ENCODE measurements at places on chromosomes 6 and 20. TPM values are rescaled to one million over a fixed set of nuclear protein-coding genes. Genes with fewer than 3 reads are reported as not detected.
A peak's percentile ranks its signal among the peaks of the same experiment; 100 is the strongest.

PAK5 gene
- not detected for total RNA-seq

GRCh38 chr6:165274611-165275010 is 34.8 kb downstream of the C6orf118 start:
- no peak overlapping the region for H3K4me3 ChIP-seq
- H3K27me3 ChIP-seq: no peaks in the 10 kb centered on the region
- DNase-seq: no peak
- H3K27ac ChIP-seq: no peak overlapping the region

- DNase-seq: no peak
- H3K27me3 ChIP-seq: no peaks in the 10 kb centered on the region
- no peak overlapping the region for H3K27ac ChIP-seq
- H3K4me1 ChIP-seq: no peaks in the 10 kb centered on the region
Measured at GRCh38 chr6:7888587-7889357, 21.8 kb downstream of the TXNDC5 start.

DNA sequence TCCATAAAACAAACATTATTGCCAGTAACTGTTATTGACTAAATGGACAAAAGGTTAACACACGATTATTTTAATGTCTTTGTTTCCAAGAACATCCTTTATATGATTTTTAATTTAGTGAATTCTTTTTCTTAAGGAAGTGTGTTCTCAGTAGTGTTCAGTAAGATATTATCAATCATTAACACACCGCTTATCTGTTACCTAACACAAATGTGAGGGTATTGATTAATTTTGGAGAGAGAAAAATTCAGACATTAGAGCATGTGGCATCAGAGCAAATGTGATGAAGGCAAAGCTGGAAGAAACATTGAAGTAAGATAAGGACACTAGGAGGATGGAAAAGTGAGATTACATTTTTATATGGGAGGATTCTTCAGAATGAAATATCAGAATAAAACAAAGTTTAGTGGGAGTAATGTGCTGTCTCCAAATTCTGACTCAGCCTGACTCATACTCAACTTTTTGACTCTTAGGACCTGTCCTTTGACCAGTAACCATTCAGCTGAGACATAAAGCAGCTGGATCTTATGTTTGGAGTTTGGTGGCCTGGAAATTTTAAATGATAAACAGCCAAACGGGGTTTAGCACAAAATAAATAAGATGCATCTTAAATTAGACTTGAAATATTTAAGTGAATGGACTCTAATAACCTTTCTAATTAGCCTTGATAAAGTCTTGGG is 348.6 kb downstream of the CD109 start:
- no peaks in the 10 kb centered on the region for H3K36me3 ChIP-seq
- DNase-seq: no peak
- no peaks in the 10 kb centered on the region for H3K27me3 ChIP-seq

GRCh38 chr20:43563429-43563828 is 4.6 kb downstream of the SGK2 start:
- H3K27me3 ChIP-seq: no peaks in the 10 kb centered on the region
- DNase-seq: no peak
- no peaks in the 10 kb centered on the region for H3K4me1 ChIP-seq

OR2H2 gene
- not detected for total RNA-seq

SASH1 gene
- 0.05 TPM for total RNA-seq

RTEL1 gene
- total RNA-seq: 37.4 TPM

GRCh38 chr6:157853902-157854502 is 31.0 kb downstream of the SNX9 start:
- H3K27ac ChIP-seq: no peak overlapping the region
- H3K4me3 ChIP-seq: no peak overlapping the region
- no peak for DNase-seq
- peaks cover 59% of the 10 kb centered on the region for H3K4me1 ChIP-seq

- no peaks in the 10 kb centered on the region for H3K36me3 ChIP-seq
- DNase-seq: no peak
- no peak overlapping the region for H3K4me3 ChIP-seq
- peaks cover 10% of the 10 kb centered on the region for H3K27me3 ChIP-seq
Measured at GRCh38 chr6:169974663-169975062, 223.2 kb downstream of the ERMARD start.

HDGFL1 gene
- total RNA-seq: not detected

DNA sequence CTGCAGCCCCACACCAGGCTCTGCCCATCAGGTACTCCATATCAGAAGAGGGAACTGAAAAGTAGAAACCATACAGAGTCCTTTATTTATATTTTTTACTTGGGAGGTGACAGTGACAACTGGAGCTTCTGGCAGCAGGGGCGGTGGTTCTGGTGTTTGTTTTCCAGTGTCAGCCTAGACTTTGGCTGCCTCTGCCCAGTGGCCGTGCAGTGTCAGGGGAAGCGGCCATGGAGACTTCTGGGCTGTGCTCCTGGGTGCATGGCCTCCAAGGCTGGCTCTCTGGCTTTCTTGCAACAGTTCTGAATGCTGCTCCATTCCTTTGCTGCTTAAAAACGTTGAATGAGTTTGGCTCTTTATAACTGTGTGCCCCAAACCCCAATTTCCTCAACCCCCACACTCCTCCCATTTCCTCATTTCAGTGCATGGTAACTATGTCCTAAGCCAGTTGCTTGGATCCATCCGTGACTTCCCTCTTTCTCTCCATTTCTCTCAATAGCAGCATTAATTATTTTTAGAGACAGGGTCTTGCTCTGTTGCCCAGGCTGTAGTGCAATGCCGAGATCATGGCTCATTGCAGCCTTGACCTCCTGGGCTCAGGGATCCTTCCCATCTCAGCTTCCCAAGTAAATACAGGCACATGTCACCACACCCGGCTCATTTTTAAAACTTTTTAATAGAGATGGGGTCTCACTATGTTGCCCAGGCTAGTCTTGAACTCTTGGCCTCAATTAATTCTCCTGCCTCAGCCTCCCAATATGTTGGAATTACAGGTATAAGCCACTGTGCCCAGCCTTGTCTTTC is 141.1 kb upstream of the SGK1 start:
- H3K27me3 ChIP-seq: no peaks in the 10 kb centered on the region
- H3K4me1 ChIP-seq: peaks cover 5% of the 10 kb centered on the region
- no peaks in the 10 kb centered on the region for H3K36me3 ChIP-seq

DNA sequence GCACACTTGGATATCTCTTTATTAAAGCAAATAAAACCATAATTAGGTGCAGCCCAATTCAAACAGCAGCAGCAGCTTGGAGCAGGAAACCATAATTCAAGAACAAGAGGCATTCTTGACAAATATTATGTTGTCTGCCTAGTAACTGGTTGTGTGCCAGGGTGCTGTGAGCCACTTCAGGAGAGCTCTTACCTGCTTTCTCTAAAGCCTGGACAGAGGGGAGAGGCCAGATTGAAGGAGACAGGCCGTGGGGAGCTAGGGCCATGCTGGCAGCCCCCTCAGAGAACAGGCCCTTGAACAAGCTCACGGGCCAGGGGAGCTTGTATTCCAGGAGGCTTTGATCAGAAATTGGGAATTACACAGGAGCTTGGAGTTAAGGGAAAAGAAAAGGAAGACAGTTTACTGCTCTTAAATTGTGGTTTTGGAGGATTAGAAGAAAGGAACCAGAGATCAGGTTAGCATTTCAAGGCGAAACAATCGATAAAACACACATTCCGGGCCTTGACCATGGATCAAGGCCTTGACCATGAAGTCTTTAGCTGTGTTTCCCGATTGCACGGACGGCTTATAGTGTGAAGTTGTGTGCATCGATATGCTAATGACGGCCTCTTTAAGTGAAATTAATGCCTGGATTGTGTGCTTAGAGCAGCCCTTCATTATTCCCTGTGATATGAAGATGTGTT is 69.8 kb upstream of the NKX2-2 start:
- DNase-seq: no peak
- H3K27ac ChIP-seq: no peak overlapping the region
- peaks cover 15% of the 10 kb centered on the region for H3K27me3 ChIP-seq
- H3K4me1 ChIP-seq: no peaks in the 10 kb centered on the region

- H3K4me1 ChIP-seq: peaks cover 29% of the 10 kb centered on the region
- no peak overlapping the region for H3K4me3 ChIP-seq
- H3K27ac ChIP-seq: no peak overlapping the region
- DNase-seq: no peak
Measured at GRCh38 chr6:36955671-36956445, 1.3 kb downstream of the PI16 start.

GRCh38 chr6:55729665-55730064 is 145.7 kb downstream of the BMP5 start:
- no peaks in the 10 kb centered on the region for H3K36me3 ChIP-seq
- H3K4me3 ChIP-seq: no peak overlapping the region
- no peak overlapping the region for H3K27ac ChIP-seq
- H3K4me1 ChIP-seq: no peaks in the 10 kb centered on the region
- no peaks in the 10 kb centered on the region for H3K27me3 ChIP-seq

FRMD1 gene
- not detected for total RNA-seq

DNA sequence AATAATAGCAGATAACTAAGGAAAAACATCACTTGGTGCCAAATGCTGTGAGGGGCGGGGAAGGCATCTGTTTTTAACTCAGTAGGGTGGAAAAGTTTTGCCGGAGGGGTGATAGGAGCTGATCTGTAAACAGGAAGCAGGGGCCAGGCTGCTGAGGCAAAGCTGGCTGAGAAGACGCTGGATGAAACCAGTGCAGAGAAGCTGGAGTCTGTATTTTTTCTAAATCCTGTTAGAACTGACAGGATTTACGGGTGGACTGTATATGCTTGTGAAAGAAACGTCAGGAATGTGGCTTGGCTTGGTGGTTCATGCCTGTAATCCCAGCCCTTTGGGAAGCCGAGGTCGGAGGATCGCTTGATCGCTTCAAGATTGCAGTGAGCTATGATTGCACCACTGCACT is 5.6 kb downstream of the PCMTD2 start:
- DNase-seq: peak; percentile 24
- no peaks in the 10 kb centered on the region for H3K27me3 ChIP-seq
- peaks cover 14% of the 10 kb centered on the region for H3K36me3 ChIP-seq
- H3K27ac ChIP-seq: peak overlapping the region; percentile 16
- no peak overlapping the region for H3K4me3 ChIP-seq

SLC17A1 gene
- total RNA-seq: not detected

EYS gene
- not detected for total RNA-seq

GRCh38 chr20:7458459-7458858 is 481.8 kb downstream of the HAO1 start:
- DNase-seq: no peak
- no peak overlapping the region for H3K27ac ChIP-seq
- H3K27me3 ChIP-seq: no peaks in the 10 kb centered on the region
- no peaks in the 10 kb centered on the region for H3K4me1 ChIP-seq
- H3K4me3 ChIP-seq: no peak overlapping the region
- no peaks in the 10 kb centered on the region for H3K36me3 ChIP-seq

- no peak overlapping the region for H3K27ac ChIP-seq
- no peaks in the 10 kb centered on the region for H3K4me1 ChIP-seq
- H3K36me3 ChIP-seq: peaks cover 1% of the 10 kb centered on the region
- no peak for DNase-seq
Measured at GRCh38 chr6:166448432-166448831, 65.7 kb upstream of the MPC1 start.

DNA sequence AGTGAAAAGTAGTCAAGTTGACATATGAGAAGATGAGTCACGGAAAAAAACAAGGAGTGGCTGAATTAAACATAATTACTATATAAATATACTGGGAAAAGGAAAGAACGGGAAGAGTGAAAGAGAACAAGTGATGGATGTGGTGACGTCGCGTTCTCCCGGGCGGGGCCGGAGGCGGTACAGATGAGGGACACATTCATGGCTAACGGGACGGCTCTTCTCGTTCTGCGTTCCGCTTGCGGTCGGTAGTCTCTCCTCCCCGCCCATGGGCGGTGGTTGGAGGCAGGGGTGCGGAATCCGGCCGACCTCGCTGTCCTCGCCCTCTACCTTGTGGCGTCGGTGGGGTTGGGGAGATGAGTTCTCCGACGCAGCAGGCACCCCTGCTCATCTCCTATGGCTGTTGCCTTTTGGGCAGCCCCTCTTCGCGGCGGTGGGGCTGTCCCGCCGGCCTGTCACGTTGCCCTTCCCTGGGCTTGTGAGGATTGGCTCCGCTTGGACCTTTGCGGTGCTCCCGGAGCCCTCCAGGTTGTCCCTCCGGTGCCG is 22.5 kb downstream of the HLA-G start:
- peaks cover 23% of the 10 kb centered on the region for H3K4me1 ChIP-seq
- no peaks in the 10 kb centered on the region for H3K36me3 ChIP-seq
- peak overlapping the region; percentile 60 for H3K4me3 ChIP-seq
- H3K27me3 ChIP-seq: peaks cover 49% of the 10 kb centered on the region
- peak; percentile 42 for DNase-seq

FAM162B gene
- total RNA-seq: not detected

DNA sequence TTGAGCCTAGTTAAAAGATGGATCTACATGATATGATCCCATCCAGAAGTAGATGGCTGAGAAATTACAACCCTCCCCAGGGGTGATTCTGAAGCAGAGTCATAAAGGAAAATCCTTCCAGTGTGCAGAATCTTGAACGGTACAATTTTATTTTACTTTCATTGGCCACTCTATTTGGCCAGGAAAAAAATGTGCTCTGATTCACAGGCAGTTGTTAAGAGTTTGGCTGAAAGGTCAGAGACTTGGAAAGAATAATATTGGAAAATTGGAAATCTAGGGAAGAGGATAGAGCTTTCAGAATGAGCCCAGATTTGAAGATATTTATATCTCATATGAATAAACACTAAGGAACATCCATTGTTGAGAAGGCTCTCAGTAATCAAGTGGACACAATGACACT is 1299.3 kb upstream of the GJE1 start:
- DNase-seq: no peak
- H3K4me3 ChIP-seq: no peak overlapping the region
- no peaks in the 10 kb centered on the region for H3K4me1 ChIP-seq
- no peak overlapping the region for H3K27ac ChIP-seq
- no peaks in the 10 kb centered on the region for H3K36me3 ChIP-seq

DNA sequence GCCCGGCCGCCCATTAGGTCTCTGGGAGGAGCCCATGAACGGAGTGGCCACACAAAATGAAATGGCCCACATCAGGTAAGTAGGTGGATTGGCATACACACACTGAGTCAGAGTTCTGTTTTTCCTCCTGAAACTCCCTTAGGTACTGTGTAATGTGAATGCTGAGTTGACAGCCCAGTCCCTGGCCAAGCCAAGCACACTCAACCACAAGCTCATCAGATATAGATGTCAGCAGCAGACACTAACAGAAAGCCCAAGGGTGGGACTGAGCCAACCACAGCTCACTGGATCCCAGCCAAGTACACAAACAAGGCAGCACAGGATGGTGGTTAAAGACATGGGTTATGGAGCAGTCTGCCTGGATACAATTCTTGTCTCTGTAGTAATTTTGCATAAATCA is 403.4 kb downstream of the GJA1 start:
- no peak overlapping the region for H3K27ac ChIP-seq
- H3K36me3 ChIP-seq: no peaks in the 10 kb centered on the region
- H3K4me1 ChIP-seq: no peaks in the 10 kb centered on the region
- no peak overlapping the region for H3K4me3 ChIP-seq

DNA sequence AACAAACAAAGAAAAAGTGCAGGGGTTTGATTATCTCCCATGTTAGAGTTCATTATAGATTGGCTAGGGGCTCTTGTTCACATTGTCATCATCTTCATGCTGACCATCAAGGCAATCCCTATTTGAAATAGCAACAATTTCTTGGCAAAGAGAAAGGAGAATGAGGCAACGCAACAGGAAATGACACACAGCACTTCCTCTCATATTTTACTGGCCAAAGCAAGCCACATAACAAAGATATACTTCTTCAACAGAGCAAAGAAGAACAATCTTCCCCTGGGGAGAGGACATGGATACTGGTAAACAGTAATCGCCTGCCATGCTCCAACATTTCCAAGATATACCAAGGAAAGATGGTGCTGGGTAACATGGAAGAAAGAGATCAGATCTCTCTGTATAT is 29.8 kb downstream of the EPM2A start:
- no peaks in the 10 kb centered on the region for H3K27me3 ChIP-seq
- H3K36me3 ChIP-seq: peaks cover 23% of the 10 kb centered on the region
- no peak overlapping the region for H3K27ac ChIP-seq
- no peak overlapping the region for H3K4me3 ChIP-seq
- DNase-seq: no peak

GRCh38 chr20:1500496-1500895 is 9.3 kb upstream of the SIRPB2 start:
- peaks cover 4% of the 10 kb centered on the region for H3K4me1 ChIP-seq
- peaks cover 34% of the 10 kb centered on the region for H3K27me3 ChIP-seq
- H3K4me3 ChIP-seq: no peak overlapping the region
- H3K36me3 ChIP-seq: no peaks in the 10 kb centered on the region
- DNase-seq: no peak

All from activated CD8-positive, alpha-beta T cell treated with anti-CD3 and anti-CD28 coated beads for 36 hours (primary cell).